Uterus (tissue), 4 donors: ENCODE measurements at places on chromosomes 5 and 9. TPM values are rescaled to one million over a fixed set of nuclear protein-coding genes. Genes with fewer than 3 reads are reported as not detected.

The FOXD4 gene
- total RNA-seq = not detected

The HACD4 gene
- 0.77 TPM for total RNA-seq

The WDR38 gene
- 0.79 TPM for total RNA-seq

The SARDH gene
- total RNA-seq = not detected

The PCSK1 gene
- not detected for total RNA-seq

- no peak overlapping the region for H3K4me3 ChIP-seq
- DNase-seq = no peak
- H3K27ac ChIP-seq = peak overlapping the region; percentile 82
- H3K4me1 ChIP-seq = no peaks in the 10 kb centered on the region
- no peaks in the 10 kb centered on the region for H3K36me3 ChIP-seq
These were observed 21.6 kb upstream of the ANGPTL2 start for GRCh38 chr9:127143920-127144465.

DNA sequence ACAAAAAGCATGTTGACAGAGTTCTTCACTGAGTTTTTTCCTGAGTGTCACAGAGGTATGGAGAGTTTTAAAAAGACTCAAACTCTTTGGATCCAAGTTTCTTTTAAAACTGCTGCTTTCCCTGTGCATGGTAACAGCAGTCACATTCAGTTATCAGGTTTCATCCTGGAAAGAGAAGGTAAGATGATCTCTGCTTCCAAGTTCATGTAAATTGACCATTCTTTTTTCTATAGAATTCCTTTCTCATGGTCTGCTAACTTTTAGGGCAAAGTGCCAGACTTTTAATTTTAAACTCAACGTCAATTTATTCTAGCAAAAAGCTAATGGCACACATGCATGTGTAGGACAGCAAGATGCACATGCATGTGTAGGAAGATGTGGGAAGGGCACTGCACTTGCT, 52.5 kb upstream of the PRLR start:
- no peak overlapping the region for H3K4me3 ChIP-seq
- no peaks in the 10 kb centered on the region for H3K27me3 ChIP-seq
- H3K27ac ChIP-seq = no peak overlapping the region
- no peaks in the 10 kb centered on the region for H3K36me3 ChIP-seq

DNA sequence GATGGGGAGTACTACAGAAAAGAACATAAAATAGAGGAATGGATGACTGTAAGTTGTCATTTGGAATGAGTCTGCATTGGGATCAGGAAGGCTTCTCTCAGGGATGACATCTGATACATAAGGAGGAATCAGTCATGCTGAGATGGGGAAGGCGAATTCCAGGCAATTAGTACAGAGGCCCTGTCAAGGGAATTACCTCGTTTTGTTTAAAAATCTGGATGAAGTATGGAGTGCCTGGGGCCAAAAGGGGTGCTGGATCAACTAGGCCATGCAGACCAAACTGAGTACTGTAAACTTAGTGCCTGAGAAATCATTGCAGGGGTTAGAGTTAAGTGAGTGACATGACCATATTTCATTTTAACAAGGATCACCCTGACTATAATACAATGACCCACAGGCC, 30.5 kb downstream of the JAKMIP2 start:
- no peaks in the 10 kb centered on the region for H3K4me1 ChIP-seq
- H3K27me3 ChIP-seq = no peaks in the 10 kb centered on the region
- H3K36me3 ChIP-seq = no peaks in the 10 kb centered on the region

- H3K27ac ChIP-seq = no peak overlapping the region
- no peaks in the 10 kb centered on the region for H3K36me3 ChIP-seq
- DNase-seq = no peak
- H3K27me3 ChIP-seq = no peaks in the 10 kb centered on the region
These were observed 200.3 kb downstream of the C9orf152 start for GRCh38 chr9:110007477-110008270.

DNA sequence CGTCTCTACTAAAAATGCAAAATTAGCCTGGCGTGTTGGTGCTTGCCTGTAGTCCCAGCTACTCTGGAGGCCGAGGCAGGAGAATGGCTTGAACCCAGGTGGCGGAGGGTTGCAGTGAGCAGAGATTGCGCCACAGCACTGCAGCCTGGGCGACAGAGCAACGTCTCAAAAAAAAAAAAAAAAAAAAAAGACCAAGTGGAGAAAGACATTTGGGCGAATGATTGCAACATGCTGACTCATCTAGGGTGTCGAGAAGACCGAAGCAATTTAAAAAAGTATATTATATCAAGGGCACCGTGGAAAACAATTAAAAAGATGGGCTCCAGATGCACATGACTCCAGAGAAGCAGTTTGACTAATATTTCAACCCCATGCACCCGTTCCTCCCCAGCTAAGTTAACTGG, 9.2 kb downstream of the KLF4 start:
- no peak overlapping the region for H3K4me3 ChIP-seq
- H3K36me3 ChIP-seq = no peaks in the 10 kb centered on the region
- peak; percentile 73 for DNase-seq
- H3K27ac ChIP-seq = peak overlapping the region; percentile 43
- no peaks in the 10 kb centered on the region for H3K4me1 ChIP-seq

DNA sequence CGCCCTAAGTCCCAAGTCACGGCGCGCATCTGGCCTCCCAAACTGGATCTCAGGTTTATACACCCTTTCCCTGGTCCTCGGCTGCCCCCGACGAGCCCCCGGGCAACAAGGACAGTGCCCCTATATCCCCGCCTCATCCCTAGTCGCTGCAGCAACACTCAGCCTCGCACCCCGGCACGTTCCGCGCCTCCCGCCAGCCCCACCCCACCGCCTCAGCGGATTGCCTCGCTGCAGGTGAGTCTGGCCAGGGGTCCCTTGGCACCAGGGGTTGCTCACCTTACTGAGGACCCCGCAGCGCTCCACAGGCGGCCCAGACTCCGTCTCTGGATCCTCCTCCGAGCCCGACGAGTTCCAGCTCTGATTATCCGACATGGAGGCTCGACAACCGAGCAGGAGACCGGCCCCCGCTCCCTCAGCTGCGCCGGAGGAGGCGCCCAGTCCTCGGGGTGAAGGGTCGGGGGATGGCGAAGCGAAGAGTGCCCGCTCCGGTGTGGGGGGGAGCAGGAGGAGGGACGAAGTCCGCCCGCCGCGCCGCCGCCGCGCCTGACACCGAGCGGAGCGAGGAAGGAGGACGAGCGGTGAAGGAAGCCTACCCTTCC, 494 bp downstream of the CERT1 start:
- H3K27ac ChIP-seq = peak overlapping the region; percentile 89
- H3K36me3 ChIP-seq = no peaks in the 10 kb centered on the region
- H3K4me1 ChIP-seq = no peaks in the 10 kb centered on the region
- no peaks in the 10 kb centered on the region for H3K27me3 ChIP-seq

DNA sequence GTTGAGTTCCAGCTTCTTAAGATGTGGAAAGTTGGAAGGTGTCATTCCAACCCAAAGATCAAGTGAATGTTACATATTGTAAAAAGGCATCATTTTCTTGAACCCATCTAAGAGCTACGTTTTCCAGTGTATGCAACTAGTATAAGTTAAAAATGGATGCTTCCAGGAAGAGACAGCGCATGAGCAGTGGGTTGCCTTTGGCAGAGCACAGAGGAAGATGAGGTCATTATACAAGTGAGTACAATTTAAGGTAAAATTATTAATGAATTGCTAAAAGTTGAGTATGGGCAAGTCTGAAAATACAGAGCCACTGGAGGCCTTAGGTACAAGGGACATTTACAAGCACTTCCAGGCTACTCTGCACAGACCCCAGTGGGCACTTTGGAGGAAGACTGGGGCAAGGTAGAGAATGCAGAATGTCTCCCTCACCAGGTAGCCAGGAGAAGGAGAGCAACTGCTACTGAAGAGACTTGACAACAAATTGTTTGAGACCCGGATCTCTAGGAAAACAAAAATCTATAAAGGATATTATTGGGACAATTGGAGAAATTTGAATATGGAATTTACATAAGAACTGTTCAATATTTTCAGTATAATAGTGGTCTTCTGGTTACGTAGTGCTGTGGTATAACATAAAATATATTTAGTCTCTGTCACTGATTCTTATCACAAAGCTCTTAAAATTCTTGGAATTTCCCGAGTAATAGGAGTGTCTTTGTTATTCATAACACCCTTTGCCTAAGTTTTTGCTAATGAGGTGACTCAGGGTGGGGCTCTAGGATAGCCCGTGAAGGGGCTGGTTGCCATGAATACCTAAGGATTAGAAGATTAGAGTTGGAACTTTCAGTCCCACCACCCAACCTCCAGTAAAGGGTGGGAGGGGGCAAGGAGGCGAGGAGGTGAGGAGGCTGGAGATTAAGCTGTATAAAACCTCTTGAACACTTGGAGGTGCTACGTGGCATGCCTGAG, 129.9 kb upstream of the FER start:
- no peaks in the 10 kb centered on the region for H3K36me3 ChIP-seq
- H3K27me3 ChIP-seq = no peaks in the 10 kb centered on the region
- no peak overlapping the region for H3K27ac ChIP-seq
- no peak overlapping the region for H3K4me3 ChIP-seq
- no peaks in the 10 kb centered on the region for H3K4me1 ChIP-seq

- H3K4me1 ChIP-seq = no peaks in the 10 kb centered on the region
- no peaks in the 10 kb centered on the region for H3K36me3 ChIP-seq
- DNase-seq = no peak
- no peak overlapping the region for H3K27ac ChIP-seq
- no peak overlapping the region for H3K4me3 ChIP-seq
- H3K27me3 ChIP-seq = no peaks in the 10 kb centered on the region
These were observed 611.1 kb downstream of the ACTL7B start for GRCh38 chr9:108244686-108245085.

GRCh38 chr5:74963407-74963806, 89.0 kb downstream of the GCNT4 start:
- no peaks in the 10 kb centered on the region for H3K36me3 ChIP-seq
- DNase-seq = no peak
- no peaks in the 10 kb centered on the region for H3K27me3 ChIP-seq

DNA sequence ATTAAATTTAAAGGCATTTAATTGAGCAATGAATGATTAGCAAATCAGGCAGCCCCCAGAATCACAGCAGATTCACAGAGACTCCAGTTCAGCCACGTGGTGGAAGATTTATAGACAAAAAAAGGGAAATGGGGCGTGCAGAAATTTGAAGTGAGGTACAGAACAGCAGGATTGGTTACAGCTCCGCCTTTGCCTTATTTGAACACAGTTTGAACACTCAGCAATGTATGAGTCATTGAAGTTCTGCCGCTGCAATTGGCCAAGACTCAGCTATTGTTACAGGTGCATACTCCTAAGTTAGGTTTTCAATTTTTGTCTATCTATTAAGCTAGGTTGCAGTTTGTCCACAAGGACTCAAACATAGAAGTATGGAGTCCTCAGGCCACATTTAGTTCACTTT, 157.7 kb upstream of the SLC12A2 start:
- H3K4me3 ChIP-seq = no peak overlapping the region
- no peaks in the 10 kb centered on the region for H3K27me3 ChIP-seq
- no peak for DNase-seq
- H3K36me3 ChIP-seq = no peaks in the 10 kb centered on the region

DNA sequence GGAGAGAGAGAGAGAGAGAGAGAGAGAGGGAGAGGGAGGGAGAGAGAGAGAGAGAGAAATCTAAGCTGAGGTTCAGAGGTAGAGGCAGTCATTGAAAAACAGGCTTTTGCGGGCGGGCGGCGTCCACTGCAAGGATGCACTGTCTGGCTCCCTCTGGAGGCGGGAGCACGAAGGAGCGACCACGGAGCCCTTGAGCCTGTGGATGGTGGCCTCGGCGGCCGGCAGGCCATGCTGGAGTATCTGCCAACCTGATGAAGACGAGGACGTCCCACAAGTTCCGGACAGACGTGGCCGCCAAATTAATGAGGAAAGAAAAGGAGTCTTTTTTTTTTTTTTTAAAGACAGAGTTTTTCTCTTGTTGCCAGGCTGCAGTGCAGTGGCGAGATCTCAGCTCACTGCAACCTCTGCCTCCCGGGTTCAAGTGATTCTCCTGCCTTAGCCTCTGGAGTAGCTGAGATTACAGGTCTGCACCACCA, 2.2 kb upstream of the CCDC125 start:
- no peak overlapping the region for H3K27ac ChIP-seq
- DNase-seq = peak; percentile 77
- H3K4me1 ChIP-seq = no peaks in the 10 kb centered on the region
- no peaks in the 10 kb centered on the region for H3K27me3 ChIP-seq
- no peaks in the 10 kb centered on the region for H3K36me3 ChIP-seq

- H3K4me1 ChIP-seq = no peaks in the 10 kb centered on the region
- no peaks in the 10 kb centered on the region for H3K27me3 ChIP-seq
- H3K4me3 ChIP-seq = no peak overlapping the region
- H3K36me3 ChIP-seq = no peaks in the 10 kb centered on the region
- DNase-seq = no peak
- H3K27ac ChIP-seq = no peak overlapping the region
These were observed 42.3 kb downstream of the PRELID2 start for GRCh38 chr5:145792840-145793239.

GRCh38 chr5:3276896-3277295, 318.7 kb upstream of the IRX1 start:
- no peak overlapping the region for H3K27ac ChIP-seq
- no peak overlapping the region for H3K4me3 ChIP-seq
- no peaks in the 10 kb centered on the region for H3K27me3 ChIP-seq
- H3K4me1 ChIP-seq = no peaks in the 10 kb centered on the region

DNA sequence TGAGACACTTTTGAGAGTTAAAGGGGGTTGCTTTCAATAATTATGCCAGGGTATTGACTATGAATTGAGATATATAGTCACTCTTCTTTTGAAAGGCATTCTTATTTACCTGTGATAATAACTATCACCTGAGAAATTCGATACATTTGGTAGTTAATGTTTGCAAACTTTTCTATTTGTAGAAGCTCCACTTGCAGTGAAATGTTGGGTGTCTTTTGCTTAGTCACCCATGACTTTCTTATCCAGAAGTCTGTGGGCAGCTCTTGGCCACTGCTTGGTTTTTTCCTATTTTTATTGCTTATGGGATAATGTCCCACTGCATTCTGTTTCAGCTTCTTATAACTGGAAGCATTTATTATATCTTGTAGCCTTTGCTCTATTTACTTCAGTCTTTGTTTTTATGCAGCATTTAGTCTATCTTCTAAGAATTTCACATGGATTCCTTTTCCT, 3.9 kb downstream of the MACIR start:
- H3K27ac ChIP-seq = no peak overlapping the region
- no peaks in the 10 kb centered on the region for H3K4me1 ChIP-seq
- H3K27me3 ChIP-seq = no peaks in the 10 kb centered on the region
- no peaks in the 10 kb centered on the region for H3K36me3 ChIP-seq
- DNase-seq = no peak

DNA sequence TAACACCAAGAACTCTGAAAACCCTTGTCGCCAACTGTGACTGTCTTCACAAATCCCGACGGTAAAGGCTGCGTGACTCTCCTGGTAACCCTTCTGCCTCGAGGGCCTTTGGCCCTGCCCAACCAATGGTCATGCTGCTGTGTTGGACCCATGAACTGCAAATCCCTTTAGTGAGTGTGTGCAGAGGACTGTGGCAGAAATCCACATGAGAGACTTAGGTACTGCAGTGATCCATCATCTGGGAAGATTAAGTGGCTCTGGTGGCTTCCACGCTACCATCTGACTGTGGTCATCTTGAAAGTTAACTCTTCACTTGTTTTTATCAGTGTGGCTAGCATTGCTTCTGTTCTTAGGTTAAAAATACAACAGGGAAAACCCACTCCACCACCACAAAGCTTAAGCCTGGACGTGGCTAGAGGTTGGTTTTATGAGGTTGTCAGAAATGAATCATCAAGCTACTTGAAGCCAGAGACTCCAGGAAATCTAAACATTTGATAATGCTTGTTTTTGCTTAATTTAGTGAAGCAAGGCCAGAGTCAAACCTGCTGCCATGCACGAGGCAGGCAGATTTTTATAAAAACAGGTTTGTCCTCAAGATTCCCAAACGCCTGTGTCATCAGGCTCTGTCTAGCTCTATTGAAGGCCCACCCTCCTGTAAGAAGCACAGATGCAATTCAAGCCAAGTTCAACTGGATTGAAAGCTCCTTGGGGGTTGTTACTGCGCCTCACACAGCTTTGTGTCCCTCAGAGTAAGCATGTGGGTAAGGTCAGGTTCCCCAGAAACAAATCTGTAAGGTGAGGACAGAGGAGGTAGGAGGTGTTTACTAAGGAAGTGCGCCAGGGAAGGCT, 52.7 kb upstream of the ERCC6L2 start:
- no peak overlapping the region for H3K27ac ChIP-seq
- no peak for DNase-seq
- no peaks in the 10 kb centered on the region for H3K4me1 ChIP-seq
- H3K4me3 ChIP-seq = no peak overlapping the region
